ENCODE measurements at places on chromosomes 7 and 10. TPM values are rescaled to one million over a fixed set of nuclear protein-coding genes. Genes with fewer than 3 reads are reported as not detected.

DNA sequence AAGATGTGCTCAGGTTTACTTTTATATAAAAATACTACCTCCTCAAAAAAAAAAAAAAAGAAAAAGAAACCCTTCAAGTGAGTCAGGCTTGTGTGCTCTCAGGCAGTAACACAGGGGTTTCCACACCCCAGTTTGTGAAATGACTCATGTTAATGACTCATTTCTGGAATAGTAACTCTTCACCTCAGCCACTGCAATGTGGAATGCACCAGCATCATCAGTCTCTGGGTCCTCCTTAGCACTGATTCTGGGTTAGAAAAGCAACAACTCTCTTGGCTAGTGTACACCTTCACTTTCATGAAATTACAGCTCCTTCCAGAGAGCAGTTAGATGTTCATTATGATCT lies 110.6 kb downstream of the EMX2 start:
- no peak overlapping the region for H3K4me3 ChIP-seq
- no peak for DNase-seq
- no peak overlapping the region for H3K27ac ChIP-seq
- H3K4me1 ChIP-seq, result no peaks in the 10 kb centered on the region
- no peaks in the 10 kb centered on the region for H3K27me3 ChIP-seq
- H3K36me3 ChIP-seq, result no peaks in the 10 kb centered on the region

- DNase-seq, result no peak
- H3K4me3 ChIP-seq, result peak overlapping the region; percentile 96
- H3K36me3 ChIP-seq, result no peaks in the 10 kb centered on the region
- H3K4me1 ChIP-seq, result peaks cover 8% of the 10 kb centered on the region
- peak overlapping the region; percentile 50 for H3K27ac ChIP-seq
Measured at GRCh38 chr10:13102002-13102794, 2.2 kb downstream of the OPTN start.

- no peak for DNase-seq
- H3K36me3 ChIP-seq, result peaks cover 21% of the 10 kb centered on the region
- no peak overlapping the region for H3K27ac ChIP-seq
- H3K4me3 ChIP-seq, result no peak overlapping the region
- no peaks in the 10 kb centered on the region for H3K4me1 ChIP-seq
Measured at GRCh38 chr10:102691285-102692066, 22.7 kb downstream of the ARL3 start.

- no peaks in the 10 kb centered on the region for H3K4me1 ChIP-seq
- no peaks in the 10 kb centered on the region for H3K36me3 ChIP-seq
- no peak for DNase-seq
- H3K27ac ChIP-seq, result no peak overlapping the region
Measured at GRCh38 chr10:64690194-64690593, 1169.0 kb downstream of the REEP3 start.

The MSRB2 gene
- 29.1 TPM for total RNA-seq
